ENCODE measurements at places on chromosomes 2 and 18. TPM values are rescaled to one million over a fixed set of nuclear protein-coding genes. Genes with fewer than 3 reads are reported as not detected.

The VIT gene
- not detected for polyA plus RNA-seq

The AAMP gene
- 117 TPM for polyA plus RNA-seq

The C2orf81 gene
- 5.0 TPM for polyA plus RNA-seq

The TPO gene
- polyA plus RNA-seq: 0.17 TPM

The TSPYL6 gene
- polyA plus RNA-seq: not detected

The CAPN14 gene
- 0.06 TPM for polyA plus RNA-seq

The SERPINB12 gene
- 0.04 TPM for polyA plus RNA-seq

- DNase-seq: no peak
Measured at GRCh38 chr2:150605664-150606063, 118.2 kb upstream of the RND3 start.

DNA sequence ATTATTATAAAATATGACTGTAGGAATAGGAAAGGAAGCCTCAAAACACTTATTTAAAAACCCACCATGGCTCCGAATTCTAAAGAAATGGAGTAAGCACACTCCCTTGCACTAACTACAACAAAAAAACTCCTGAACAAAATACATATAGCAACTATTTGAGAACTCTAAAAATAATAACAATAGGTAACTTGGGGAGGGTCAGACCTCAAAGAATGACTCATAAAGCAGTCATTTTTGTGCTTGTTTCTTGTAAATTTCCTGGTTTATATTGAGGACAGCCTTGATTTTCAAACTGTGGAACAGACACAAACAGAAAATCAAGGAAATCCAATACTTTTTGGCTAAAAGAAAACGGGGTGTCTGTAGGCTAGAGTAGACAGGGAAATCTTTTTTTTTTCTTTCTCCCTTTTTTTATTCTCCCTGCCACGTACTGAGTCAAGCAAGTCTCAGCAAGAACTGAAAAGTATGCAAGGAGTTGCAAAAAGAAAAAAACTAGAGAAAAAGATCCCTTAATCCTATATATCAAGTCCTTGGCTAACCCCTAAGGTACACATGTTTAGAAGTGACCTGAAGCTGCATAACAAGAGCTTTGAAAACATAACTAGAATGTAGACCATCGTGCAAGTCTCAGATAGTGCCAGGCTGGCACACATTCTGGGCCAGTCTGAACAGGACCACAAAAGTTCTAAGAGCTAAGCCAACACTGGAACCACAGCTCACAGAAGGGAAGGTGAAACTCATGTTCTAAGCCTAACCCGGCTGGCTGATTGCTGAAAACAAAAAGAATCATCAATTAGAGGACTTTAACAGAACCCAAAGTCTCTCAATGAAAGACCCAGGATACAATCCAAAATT, 403.1 kb upstream of the LYPD1 start:
- DNase-seq: no peak

DNA sequence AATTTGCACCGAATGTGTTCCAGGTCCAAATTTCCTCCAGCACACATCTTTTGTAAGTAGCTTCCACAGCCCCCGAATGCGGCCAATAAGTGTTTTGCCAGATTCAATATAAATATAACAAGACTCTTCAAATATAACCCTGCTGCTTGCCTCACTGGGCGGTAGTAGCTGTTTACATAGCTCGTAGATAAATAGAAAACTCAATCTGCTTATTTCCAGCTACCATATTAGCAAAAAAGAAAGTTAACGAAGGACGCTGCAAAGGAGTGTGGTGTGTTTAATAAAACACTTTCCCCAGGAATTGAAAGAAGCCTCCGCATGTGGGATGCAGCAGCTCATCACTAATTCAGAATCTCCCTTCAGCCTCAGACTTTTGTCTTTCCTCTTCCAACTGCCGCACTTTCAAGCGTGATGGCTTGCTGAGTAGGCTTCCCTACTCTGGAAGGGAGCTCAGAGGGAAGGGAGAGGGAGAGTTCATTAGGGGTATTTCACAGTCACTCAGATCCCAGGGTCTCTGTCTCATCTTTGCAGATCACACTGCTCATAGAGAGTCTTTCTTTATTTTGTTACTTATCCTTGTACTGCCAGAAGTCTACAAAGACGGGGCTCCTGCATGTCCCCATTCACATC, 367.0 kb downstream of the RND3 start:
- no peak for DNase-seq

DNA sequence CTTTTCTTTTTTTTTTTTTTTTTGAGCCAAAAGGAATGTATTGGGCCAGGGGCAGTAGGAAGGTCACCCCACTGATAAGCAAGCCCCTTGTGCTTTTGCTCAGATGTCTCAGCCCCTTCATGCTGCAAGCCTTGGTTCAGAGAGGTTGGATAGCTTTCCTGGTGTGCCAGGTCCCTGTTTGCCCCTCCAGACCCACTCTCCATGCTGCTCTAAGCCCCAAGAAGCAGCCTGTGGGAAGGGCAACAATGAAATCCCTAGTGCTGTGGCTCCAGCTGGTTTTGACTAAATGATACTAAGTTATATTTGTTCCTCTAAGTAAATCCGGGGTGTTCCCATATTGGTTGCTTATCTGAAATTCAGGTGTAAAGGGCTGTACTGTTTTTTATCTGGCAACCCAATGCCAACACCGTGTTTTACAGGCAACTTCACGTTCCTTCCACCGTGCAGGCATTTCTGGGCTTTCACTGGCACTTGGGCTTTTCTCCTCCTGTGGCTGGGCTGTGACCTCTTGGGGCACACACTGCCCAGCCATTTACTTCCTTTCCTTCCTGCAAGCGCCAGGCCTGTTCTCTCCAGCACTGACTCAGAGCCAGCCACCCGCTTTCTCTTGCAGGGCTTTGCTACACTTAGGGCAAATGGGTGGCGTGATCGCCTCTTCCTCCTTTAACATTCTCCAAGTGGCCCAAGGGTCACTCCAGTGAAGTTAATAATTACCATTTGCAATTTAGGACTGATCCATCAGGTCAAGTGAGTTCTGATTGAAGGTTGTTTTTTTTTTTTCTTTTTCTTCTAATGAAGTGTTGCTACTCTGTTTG, 21.6 kb downstream of the MERTK start:
- no peak for DNase-seq

- DNase-seq: no peak
Measured at GRCh38 chr18:34773961-34774766, 64.1 kb downstream of the DTNA start.

- DNase-seq: no peak
Measured at GRCh38 chr2:162091325-162092007, 17.5 kb upstream of the DPP4 start.

DNA sequence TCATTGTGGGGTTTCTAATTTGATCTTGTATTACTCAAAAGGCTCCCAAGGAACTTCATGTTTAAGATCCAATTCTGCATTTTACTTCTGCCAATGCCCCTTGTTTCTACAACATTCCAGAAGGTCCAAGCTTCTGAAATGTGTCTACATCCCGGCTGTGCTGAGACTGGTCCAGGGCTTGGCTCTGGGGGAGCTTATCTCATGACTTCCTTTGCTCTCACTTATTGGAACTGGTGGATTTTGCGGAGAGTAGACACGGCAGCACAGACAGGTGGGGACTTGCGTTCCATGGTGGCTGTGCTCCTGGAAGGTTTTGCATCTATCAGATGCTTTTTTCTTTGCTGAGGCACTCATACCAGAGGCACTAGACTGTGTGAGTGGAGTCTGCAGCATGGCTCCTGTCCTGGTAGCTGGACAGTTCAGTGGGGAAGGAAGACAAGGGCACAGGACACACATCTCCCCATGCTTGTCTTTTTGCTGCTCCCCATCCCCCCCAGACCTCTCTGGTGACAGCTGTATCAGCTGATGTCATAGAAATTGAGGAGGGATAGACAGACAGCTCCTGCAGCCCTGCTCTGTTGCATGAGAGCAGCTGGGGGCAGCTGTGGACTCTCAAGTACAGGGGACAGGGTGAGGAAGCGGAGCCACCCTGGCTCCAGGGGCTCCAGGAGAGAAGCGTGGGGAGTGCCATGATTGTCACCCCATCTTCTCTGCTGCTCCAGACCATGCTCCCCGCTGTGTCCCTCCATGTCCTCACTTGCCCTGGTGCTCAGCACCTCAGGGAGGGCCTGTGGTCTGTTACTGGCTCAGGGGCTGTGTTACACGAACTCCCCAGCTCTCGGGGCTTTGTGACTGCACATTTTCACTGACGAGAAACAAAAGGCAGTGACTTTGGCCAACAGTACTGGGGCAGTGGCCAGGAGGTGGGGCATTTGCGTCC, 46.0 kb downstream of the ACAA2 start:
- DNase-seq: no peak

DNA sequence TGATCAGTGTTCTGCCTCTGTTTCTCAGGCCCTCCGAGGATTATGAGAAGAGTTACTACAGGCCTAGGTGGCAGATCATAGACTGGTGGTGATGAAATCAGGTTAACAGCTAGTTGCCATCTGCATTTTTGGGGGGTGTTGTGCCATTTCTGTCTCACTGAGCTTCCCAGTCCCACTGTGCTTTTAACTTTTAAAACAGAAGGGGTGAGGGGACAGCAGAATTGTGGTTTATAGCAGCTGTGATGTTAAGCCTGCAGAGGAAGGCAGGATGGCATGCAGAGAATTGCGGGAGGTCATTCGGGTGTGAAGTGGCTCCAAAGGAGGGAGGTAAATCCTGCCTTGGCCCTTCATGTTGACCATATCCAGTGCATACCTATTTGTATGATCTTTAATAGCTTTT, 5.0 kb downstream of the CAB39 start:
- no peak for DNase-seq

DNA sequence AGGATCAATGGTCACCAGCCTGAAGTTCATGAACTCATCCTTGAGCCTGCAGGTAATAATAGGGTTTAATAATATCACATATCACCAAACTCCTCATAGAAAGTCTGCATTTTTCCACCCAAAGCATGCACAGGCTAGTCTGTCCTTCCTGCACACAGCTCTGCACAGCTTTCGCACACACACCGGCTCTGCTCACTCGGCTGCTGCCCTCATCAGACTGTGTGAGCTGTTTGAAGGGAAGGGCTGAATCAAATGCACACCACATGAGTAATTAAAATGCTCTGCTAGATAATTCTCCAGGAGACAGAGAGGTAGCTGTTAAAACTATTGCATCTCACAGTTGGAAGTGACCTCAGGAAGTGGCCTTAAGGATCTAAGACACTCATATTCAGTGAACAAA, 108.4 kb upstream of the YPEL5 start:
- DNase-seq: no peak

- no peak for DNase-seq
Measured at GRCh38 chr2:37600735-37601134, 70.7 kb downstream of the CDC42EP3 start.

GRCh38 chr2:234366891-234367290, 130.0 kb downstream of the ARL4C start:
- no peak for DNase-seq

DNA sequence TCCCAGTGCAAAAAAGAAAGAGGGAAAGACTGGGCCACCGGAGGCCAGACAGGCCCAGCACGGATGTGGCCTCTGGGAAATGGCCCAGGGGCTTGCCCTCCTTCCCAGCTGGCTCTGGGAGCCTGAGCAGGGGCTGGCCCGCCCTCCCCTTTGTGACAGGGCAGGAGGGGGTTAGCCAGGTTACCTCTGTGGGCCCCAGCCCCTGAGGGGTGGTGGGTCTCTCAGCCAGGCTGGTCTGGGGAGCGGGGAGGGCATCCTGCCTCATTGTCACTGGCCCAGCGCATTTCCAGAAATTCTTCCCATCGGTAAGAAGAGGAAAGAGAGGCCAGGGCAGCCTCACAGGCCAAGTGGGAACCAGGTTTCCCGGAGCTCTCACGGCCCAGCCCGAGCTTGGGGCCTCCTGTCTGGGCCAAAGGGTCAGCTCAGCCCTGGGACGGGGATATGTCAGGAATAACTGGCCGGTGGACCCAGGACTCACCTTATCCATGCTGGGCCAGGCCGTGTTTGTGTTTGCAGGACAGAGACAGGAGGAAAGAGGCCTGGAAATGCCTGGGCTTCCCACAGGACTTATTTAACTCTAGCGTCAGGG, 182.2 kb downstream of the ZFP36L2 start:
- DNase-seq: no peak

GRCh38 chr2:95056044-95056443, 30.5 kb downstream of the MAL start:
- no peak for DNase-seq

DNA sequence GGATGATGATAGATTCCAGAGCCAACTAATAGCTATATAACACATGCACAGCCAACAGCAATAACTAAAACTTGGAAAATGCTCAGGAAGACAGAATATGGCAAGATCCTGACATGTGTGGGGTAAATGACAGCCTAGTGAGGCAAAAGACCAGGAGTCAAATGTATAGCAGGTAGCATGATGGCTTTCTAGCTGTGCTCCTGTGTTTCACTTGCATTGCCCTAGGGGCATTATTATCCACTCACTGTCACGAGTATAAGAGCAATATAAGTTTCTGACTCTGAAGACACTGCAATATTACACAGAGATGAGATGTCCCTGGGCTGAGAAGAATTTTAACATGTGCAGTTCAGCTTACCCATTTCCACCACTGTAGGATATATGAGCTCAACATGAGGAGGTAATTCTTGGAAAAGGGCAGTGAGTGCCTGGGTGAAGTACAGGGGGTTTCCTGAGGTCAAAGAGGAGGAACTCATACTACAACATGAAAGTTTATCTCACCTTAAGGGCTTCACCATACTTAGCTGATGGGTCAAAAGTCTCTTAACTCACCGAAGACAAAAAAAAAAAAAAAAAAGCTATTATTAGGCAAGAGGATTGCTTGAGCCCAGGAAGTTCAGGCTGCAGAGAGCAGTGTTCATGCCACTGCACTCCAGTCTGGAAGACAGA, 1385.6 kb upstream of the SLC39A10 start:
- DNase-seq: no peak

DNA sequence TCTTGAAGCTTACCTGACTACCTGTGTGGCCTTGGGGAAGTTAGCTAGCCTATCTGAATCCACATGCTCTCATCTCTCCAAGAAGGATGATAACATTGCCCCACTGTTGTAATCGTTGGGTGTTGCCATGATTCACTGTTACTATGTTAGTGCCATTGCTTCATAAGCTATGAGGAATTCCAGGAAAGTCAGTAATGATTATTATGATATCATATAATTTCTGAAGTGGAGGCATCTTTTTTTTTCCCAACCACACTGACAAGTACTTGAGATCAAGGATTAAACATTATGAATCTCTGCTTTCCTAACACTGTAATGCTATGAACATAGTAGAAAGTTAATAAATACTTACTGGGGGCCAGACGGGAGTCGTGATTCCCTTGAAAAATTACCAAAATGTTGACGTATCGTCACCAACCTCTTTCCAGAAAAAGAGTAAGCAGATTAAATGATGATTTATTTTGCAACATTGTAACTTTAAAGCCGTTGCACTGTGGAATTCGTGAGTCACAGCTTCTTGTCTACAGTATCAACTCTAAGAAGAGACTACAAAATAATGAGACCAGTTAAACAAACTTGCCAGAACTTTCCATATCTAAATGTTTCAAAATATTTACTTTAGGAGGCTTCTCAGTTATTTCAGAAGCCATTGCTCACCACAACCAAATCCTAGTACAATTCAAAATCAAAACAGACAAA, 459.9 kb downstream of the PIK3C3 start:
- no peak for DNase-seq

GRCh38 chr18:7945882-7946281, 378.8 kb downstream of the PTPRM start:
- no peak for DNase-seq
